ENCODE measurements at places on chromosomes 5 and 9.

DNA sequence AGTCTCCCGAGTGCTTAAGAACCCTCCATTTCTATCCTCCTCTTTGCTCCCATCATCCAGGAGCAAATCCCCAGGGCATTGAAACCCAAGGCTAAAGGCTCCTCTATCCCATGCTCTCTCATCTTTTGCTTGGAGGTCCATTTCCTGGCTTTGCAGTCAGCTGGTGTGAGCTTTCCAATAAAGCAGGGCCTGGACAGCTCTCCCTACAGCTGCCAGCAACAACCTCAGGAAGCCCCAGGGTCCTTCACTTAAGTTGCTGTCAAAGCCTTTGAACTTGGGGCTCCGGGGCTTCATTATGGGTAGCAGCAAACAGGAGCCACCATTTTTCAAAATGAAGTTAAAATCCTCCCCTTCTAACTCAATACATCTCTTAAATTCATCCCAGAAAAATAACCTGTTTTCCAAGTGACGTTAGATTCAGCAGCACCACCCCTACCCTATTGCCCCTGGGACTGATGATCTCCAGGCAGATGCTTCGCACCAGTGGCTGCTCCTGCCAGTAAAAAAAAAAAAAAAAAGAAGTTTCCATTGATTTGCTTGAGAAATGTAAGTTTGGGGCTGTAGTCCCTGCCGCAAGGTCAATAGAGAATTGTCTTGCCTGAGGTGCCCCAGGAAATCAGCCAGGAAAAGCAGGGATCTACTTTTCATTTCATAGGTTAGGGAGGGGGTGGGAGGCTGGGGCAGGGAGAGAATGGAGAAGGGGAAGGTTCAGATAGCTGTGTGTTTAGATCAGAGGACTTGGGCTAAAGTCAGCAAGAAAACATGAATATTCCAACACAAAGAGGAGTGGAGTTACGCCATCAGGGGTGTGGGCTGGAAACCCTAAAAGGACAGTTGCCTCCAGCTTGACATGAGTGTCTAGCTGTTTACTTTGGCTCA is 83.8 kb upstream of the IL6ST start:
- DNase-seq = no peak

- DNase-seq = peak; percentile 70
Observed at GRCh38 chr9:115202960-115203751, 85.2 kb upstream of the TNC start.

DNA sequence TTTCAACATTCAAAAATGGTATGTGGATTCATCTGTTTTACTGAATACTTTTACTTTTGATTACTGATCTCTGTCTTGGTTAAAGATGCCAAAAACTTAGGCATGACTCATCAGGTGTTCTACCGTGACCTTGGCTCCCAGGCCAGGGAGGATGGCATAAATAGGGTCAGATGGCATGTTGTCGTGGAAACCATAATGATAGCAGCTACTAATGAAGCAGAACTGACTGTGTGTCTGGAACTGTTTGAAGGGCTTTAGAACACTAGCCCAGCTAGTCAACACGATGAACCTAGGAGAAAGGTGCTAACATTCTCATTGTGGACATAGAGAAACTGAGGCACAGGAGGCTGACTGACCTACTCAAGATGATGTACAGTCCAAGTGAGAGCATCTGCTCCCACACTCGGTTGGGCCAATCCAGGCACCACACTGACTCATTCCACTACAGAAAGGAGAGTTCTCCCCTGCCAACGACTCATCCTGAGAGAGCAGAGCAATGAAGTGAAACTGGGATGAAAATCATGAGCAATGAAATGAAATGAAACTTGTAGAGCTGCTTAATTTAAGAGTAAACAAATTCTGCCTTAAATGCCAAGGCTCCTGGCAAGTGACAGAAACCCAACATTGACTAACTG is 116.0 kb downstream of the TENT4A start:
- peak; percentile 37 for DNase-seq

DNA sequence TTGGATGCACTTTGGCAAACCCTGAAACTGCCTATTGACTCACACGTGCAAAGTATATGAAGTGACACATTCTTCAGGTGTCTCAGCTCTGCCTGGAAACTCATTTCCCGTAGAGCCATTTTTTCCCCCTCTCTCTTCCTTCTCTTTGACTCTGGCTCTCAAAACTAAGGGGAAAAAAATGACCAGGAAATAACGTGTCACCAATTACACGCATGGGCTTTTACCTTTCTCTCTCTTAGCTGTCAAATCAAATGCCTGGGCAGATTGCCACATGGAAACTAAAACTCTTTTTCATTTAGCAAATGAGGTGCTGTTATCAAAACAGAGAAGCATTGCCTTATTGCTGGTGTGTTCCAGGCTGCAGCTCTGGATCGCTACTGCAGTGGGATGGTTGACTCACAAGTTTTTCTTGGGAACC is 18.3 kb upstream of the IFNK start:
- peak; percentile 68 for DNase-seq

GRCh38 chr5:66904189-66904588 is 292.4 kb downstream of the CD180 start:
- DNase-seq = no peak

DNA sequence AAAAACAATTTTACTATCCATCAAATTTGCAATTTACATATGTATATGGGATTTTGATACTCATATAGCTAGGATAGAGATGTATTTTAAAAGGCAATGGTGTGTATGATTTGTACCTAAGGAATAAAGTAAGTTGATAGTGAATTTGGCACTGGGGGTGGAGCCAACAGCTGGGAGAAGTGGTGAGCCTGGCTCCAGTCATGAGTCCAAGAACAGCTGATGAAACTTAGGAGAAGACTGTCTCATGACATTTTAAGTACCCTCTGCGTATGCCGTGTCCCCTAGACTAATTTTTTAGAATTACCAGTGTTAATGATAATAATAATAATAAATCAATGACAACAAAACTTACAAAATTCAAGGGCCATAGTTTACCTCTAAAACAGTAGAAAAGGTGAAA is 181.4 kb downstream of the ADCY2 start:
- no peak for DNase-seq

- no peak for DNase-seq
Observed at GRCh38 chr9:120080849-120081248, 499.1 kb downstream of the CDK5RAP2 start.

DNA sequence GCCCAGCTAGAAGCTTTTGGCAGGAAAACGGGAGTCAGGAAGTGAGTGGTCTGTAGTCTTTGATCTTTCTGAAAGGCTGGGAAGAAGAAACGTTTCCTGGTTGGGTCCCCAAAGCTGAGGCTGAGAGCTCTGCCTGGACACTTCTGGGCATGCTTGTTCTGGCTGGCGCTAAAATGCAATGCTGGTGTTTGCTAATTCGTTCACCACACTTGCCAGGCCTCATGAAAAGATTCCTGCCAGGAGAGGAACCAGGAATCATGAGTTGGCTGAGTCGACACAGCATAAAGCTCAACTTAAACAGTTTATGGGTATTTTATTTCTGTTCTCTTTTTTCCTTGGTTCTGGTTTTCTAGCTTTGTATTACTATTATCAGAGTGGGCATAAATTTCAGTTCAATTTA is 10.7 kb upstream of the PTGR1 start:
- no peak for DNase-seq

DNA sequence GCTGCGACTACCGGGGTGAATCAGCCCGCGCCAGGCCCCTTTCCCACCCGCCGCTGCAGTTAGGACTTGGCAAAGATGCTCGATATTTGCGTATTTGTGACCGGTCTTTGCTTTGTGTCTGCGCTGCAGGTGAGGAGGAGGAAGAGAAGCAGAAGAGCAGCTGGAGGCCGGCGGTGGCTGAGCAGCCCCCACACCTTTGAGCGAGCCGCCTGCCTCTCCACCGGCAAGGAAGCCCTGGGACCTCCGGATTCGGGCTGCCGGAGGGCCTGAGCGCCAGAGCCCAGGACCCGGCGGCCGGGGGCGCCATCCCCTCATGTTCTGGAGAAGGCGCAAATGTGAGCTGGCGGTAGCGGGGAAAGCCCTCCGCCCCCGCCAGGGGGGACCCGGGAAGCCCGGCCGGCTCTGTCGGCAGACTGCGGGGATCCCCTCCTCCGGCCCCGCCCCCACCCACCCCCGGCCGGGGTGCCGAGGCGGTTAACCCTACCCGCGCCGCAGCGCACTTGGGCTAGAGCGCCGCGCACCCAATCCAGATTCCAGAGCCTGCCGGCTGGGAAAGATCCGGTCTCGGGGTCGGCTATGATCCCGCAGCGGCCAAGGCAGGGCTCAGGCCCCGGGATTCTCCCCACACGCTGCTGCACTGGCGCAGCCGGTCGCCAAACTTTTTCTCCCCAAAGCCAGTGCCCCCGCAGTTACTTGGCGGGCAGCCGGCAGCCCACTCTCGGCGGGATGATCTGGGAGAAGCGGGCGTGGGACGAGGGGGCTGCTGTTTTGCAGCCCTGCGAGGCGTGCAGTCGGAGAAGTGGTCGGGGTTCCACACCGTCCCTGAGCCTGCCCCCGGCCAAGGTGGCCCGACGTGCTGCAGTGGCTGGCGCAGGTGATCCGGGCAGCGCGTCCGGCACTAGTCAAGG is 800 bp upstream of the KCNN2 start:
- DNase-seq = no peak

- no peak for DNase-seq
Observed at GRCh38 chr9:130608554-130609134, 29.3 kb downstream of the FUBP3 start.

DNA sequence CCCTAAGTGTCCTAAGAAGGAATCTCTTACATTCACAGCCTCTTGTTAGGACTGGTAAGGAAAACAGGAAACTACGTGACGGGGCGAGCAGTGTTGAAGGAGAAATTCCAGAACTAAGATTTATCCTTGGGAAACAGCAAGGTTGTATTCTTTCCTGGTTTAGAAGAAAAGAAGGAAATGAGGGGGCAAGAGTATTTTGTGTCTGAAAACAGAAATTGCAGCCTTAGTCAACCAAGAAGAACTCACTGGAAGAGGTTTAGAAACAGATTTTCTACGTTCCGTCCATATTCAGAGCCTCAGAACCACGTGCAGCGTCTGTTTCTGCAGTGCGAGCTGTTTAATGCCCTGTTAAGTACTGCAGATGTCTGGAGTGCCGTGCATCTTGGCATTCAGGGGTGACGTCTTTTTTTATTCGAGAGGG is 75.2 kb downstream of the GOLPH3 start:
- no peak for DNase-seq

DNA sequence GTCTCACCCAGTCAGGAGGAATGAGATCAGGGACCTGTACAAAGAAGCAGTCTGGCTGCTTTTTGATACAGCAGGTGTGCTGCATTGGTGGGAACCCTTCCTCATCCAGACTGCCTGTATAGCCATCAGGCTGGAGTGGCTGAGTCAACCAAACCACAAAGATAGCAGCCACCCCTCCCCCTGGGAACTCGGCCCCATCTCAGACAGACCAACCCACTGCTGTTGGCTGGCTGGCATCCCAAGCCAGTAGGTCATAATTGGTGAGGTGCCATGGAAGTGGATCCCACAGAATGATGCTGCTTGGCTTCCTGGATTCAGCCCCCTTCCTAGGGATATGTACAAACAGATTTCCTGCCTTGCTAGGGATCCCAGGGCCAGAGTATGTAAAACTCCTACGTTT is 60.9 kb downstream of the YTHDC2 start:
- DNase-seq = peak; percentile 92

DNA sequence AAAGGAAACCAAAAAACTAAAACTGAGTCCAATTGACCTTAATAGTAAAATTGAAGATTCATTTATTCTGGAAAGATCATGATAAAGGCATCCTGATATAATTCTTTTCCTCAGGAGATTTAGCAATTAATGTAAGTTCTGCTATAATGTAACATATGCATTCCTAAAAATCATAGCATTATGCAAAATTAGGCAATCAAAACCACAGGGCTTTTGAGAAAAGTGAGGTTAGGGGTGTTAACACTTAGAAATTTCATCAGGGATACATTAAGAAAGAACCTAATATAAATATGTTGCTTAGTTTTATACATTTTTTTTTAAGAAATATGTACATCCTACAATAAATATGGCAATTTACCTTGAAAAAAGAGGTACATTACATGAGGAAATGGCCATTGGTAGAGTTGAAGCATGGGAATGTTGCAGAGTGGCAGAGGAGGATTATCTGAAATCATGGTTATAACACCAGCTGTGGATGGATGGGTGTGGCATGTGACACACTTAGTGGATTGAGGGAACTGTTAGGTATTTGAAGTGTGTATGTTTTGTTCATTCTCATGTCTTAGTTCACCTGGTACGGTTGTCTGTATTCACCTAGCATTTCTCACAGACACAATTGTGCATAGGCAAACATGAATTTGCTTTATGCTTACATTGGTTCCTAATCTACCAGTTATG is 51.1 kb downstream of the CCNH start:
- no peak for DNase-seq

GRCh38 chr9:109011231-109011671 is 2.0 kb downstream of the CTNNAL1 start:
- peak; percentile 33 for DNase-seq

- DNase-seq = no peak
Observed at GRCh38 chr9:130632841-130633240, 31.6 kb upstream of the PRDM12 start.

DNA sequence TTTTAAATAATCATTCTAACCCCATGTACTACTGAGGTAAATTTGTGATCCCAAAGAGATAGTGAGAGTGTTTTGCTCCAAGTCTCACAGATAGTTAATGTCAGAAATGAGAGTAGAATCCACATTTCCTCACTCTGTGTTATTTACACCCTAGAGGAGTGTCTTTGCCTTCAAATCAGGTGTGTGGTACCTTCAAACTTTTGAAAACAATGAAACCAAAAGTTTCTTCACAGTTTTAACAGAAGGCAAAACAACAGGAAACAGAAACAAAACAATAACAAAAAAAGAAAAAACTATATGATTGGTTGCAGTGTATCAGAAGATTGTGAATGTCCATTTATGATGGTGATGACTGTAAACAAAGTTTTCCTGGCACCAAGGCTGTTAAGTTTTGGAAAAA is 85.9 kb downstream of the ERBIN start:
- no peak for DNase-seq

DNA sequence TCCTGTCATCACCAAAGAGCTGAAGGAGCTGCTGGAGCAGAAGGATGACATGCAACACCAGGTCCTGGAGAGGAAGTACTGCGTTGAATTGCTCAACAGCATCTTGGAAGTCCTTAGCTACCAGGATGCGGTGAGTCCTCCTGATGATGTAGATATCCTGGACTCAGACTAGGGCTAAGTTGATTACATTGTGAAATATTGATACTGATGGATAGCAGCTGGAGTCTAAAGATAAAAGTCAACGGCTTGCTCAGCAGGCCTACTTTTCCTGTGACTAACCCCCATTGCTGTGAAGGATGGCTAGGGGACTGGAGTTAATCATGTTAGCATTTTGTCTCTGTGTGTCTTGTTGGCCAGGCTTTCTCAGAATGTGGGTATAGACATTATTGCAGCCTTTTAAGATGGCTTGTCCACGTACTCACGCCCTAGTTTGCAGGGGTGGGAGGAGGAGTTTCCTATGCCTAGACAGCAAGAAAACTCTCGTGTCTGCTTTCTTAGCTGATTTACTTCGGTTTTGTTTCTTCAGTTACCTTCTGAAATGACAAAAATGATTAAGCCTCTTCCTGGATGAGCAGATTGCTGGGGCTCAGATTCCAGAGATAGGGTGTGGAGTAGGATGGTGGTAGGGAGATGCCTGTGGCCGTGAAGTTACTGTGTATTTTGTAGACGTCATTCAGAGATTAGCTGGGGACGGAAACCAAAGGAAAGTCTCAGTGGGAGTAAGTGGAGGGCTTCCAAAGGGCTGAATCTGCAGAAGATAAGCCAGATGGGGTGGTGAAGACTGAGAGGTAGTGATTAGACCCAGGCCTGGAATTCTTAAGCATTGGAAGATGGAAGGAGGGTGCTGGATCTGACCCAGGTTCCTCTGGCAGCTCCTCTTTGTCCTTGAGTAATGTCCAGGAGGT is 166.3 kb downstream of the DOCK2 start:
- DNase-seq = peak; percentile 44

- peak; percentile 51 for DNase-seq
Observed at GRCh38 chr5:111453295-111453694, 59.0 kb downstream of the STARD4 start.

- no peak for DNase-seq
Observed at GRCh38 chr5:9625286-9625685, 4.9 kb downstream of the TAS2R1 start.
